ENCODE measurements at places on chromosomes 2 and 18.

DNA sequence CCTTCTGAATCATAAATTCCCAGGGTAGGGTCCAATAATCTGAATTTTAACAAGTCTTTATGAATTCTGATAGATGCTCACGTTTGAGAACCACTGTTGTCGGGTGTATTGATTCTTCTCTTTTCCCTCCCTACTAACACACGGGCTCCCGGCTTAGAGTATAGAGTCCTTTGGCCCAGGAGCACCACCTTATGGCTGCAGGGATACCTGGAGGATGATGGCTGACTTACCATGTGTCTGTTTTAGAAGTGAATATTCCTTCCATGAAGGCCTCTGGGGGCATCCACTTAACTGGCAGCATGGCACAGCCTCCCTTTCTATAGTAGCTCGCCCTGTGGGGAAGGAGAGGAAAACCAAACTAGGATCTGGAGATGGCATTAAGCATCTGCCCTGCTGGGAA lies 91.7 kb downstream of the CLIP4 start:
- DNase-seq, result no peak

DNA sequence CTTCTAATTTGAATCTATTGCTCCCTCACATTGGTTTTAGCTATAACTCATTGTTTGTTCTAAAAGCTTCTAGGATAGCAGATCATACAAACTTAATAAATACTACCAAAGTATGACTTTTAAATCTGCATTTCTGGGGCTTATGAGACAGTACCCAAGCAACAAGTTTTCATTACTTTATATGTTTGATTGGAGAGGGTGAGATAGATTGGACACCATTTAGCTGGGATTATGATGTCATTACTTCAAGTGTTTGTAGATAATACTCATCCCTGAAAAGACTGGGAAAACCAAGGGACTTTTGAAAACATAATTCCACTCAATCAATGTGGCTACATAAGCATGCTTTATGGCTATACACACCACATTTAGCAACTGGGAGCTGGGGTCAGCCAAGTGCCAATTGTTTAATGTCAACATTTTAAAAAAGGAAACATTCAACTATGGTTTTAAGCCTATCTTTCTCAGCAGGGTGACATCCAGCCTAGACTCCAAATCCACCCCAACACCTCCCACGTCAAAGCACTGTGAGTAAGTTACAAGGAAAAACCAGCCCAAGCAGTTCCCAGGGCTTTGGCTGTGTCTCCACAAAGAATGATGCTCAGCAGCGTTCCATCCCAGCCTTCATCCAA lies 119.9 kb downstream of the ETAA1 start:
- DNase-seq, result no peak

DNA sequence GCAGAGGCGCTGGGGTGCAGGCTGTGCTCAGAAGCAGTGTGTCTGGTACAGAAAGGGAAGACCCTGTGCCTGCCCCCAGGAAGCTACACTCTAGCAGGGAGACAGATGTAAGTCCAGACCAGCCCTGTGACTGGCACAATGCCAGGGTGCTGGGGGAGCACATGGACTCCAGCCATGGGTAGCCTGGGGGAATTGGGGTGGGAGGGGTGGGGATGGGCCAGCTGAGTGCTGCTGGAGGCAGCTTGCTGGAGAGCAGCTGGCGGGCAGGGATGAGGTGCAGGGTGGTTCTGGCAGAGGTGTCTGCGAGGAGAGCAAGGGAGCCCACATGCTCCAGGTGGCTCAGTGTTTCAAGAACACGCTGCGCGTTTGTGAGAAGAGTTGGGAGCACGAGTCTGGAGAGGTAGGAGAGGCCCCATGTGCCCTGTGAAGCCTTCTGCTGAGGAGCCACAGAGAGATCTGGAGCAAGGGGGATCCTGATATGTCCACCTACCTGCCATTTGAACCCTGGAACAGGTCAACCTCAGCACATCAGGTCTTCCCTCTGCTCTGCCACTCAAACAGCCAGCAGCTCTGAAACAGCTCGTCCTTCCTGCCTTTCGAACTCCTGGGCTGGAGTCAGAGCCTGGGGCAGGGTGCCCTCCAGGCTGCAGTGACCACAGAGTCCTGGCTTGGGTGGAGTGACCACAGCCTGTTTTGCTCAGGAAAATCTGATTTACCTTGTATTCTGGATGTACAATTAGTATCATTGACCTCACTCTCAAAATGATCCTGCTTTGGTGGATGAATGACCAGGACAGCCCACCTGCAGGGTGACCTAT lies 15.1 kb downstream of the ALLC start:
- no peak for DNase-seq

DNA sequence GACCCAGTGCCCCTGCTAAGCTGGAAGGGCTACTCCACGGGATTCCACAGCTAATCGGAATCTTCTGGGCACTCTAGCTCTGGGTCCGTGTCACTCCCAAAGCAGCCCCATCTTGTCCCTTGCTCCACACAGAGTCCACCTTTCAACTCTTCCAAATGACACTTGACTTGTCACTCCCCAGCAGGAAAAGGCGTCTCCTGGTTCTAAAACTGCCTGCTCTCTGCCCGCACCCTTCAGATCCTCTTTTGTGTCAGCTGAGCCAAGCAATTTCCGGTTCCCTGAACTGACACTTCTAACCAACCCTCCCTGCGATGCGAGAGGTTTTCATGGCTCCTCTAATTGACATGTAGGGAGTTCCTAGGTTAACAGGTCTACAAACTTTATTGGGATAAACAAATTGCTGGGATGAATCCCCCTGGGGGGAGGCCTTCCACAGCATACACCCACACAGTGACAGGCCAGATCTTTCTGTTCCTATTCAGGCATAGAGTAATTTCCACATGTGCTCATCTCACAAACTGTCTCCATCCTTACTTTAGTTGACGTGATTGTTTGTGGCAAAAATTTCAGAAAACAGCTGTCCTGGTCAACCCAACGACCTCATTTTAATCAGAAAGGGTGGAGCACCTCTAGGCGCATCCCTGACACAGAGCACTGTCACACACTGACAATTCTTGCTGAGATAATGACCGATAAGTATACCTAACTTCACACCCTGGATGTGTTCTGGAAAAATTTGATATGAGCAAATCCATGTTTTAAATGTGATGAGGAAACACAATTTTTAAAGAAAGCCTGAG lies 104.9 kb downstream of the RBMS1 start:
- peak; percentile 47 for DNase-seq

GRCh38 chr2:148273158-148273691 lies 252.3 kb downstream of the MBD5 start:
- no peak for DNase-seq

GRCh38 chr18:48663931-48664847 lies 125.4 kb downstream of the CTIF start:
- DNase-seq, result peak; percentile 86

DNA sequence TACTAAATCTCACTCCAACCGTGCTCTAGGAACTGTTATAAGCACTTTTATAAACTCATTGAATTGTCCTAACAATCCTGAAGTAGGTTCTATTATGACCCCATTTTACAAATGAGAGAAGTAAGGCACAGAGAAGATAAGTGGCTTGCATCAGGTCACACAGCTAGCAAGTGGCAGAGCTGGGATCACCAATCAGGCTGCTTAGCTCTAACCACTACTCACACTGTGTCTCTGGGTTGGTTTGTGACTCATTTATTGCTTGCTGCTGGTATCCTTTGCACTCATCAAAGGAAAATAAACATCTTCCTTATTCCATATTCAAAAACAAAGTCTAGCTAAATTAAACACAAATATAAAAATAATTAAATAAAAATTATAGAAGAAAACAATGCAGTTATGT lies 42.5 kb upstream of the IL1R2 start:
- no peak for DNase-seq

GRCh38 chr2:144753416-144753815 lies 233.5 kb upstream of the ZEB2 start:
- no peak for DNase-seq

GRCh38 chr18:72762515-72763122 lies 105.2 kb downstream of the NETO1 start:
- peak; percentile 27 for DNase-seq

DNA sequence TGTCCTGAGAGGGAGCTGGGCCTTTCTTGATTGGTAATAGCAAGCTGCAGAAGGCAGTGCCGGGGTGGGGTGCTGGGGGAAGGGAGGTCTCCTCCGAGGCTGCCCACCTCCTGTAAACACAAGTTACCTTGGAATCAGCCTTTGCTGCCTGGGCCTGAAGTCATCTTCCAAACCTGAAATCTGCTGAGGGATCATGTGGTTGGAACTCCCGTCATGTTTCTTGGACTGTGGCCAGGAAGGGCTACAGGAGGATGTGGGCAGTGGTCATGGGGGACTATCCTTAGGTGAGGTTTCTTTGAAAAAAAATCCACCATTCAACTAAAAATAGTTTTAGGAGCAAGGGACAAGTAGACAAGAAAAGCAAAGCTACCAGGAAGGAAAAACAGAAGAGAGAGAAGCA lies 74.2 kb downstream of the CDK15 start:
- no peak for DNase-seq

DNA sequence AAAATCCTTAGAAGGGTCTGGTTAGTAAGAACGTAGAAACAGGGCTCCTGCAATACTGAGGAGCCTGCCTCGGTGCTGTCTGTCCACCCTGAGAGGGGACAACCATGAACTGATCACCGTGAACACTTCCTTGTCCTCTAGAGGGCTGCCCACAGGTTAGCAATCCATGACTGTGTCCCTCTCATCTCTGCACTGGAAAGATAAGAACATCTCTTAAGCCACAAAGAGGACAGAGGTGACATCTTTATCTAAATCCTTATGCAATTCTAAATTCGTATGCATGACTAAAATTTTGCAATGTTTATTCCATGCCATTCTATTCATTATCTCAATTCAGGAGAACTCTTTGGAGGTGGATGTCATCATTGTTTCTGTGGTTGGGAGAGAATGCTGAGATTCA lies 12.8 kb downstream of the EFR3B start:
- DNase-seq, result no peak

DNA sequence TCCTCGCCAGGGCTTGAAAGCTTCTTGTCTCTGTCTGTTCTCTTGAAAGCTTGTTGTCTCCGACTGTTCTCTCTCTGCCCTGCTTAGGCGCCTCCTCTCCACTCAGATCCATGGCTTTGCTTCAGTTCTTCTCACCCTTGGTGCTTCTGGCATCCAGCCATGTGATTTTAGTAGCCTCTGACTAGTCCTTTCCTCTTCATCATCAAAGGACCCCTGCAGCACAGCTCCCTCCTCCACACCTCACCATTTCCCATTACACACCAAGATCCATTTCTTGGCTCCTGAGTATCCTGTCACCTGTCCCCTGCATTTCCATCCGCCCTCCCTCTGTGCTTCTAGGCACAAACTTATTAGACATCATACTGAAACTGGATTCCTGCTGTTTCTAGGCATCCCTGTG lies 59.4 kb downstream of the ZNF236 start:
- DNase-seq, result no peak

DNA sequence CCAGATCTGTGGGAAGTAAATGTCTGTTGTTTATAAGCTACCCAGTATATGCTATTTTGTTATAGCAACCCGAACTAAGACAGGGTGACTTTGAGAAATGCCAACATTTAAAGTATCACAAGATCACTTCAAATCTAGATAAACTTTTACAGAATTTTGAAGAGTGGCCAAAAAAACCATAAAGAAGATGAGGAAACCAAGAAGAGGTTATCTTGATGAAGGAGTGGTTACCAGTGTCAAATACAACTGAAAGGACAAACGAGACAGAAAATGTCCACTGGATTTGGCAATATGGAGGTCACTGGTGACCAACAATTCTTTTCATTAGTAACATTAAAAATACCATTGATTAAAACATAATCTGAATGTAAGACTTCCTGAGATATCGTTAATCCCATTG lies 235.7 kb downstream of the DYM start:
- no peak for DNase-seq

DNA sequence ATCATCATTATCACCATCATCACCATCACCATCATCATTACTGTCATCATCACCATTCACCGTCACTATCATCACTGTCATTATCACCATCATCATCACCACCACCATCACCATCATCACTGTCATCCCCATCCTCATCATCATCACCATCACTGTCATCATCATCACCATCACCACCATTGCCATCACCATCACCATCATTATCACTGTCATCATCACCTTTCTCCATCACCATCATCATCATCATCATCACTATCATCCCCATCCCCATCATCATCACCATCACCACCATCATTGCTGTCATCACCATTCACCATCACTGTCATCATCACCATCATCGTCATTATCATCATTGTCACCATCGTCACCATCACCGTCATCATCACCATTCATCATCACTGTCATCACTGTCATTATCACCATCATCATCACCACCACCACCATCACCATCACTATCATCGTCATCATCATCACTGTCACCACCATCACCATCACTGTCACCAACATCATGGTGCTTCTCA lies 9.8 kb downstream of the HPCAL1 start:
- no peak for DNase-seq

DNA sequence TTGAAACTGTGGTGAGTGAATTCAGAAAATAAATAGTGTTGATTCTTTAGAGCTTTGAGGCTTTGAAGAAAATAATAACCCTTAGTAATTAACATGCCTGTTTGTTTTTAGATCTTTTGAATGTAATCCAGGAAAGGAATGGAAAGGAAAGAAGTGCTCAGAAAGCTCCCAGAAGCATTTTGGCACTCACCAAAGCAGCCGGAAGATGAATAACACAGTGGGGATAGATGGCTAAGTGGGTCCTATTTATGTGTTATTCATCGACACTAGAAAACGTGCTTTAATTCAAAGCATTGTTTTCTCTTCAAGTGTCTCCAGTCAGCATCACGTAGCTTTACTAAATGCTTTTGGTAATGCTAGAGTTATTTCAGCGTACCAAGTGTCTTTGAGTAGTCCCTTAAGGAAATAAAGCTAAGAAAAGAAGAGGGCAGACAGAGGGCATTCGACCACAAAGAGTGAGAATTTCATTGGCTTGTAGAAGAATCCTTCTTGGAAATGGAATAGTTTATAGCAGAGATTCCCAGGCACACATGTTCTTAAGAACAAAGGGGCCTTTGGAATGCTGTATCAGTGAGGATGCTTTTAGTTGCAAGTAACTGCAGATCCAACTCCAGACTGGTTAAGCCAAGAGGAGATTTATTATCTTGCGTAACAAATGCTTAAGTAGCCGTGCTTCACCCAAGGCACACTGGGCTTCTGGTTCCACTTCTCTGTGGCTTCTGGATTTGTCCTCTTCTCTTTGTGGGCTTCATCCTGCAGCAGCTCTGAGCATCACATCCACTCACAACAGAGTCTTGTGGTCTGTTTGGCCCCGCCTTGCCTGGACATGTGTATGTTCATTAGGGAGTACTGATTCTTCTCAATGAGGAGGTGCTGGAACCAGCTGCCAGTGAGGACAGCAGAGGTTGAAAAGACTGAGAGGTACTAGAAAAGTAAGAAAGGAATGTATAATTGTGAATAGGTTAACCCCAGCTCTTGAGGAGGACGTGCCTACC lies 63.6 kb upstream of the LTBP1 start:
- DNase-seq, result no peak

GRCh38 chr2:158955842-158956365 lies 12.5 kb upstream of the TANC1 start:
- no peak for DNase-seq

DNA sequence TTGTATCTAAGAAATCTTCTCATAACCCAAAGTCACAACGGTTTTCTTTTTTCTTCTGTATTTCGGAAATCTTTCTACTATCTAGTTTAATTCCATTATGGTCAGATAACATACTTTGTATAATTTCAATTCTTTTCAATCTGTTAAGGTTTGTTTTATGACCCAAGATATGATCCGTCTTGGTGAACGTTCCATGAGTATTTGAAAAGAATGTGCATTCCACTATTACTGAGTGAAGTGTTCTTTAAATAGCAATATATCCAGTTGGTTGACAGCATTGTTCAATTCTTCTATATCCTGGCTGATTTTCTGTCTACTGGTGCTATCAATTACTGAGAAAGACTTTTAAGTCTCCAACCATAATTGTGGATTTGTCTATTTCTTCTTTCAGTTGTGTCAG lies 414.5 kb downstream of the TNS1 start:
- no peak for DNase-seq

- no peak for DNase-seq
Observed at GRCh38 chr2:147739508-147739907, 105.3 kb upstream of the ACVR2A start.
